ENCODE measurements at places on chromosomes 7 and 10.
A peak's percentile ranks its signal among the peaks of the same experiment; 100 is the strongest.

- no peak for DNase-seq
Observed at GRCh38 chr7:111987886-111988285, 218.3 kb downstream of the DOCK4 start.

- no peak for DNase-seq
Observed at GRCh38 chr7:13790611-13791010, 198.9 kb downstream of the ETV1 start.

GRCh38 chr10:125820701-125821100, 2.4 kb downstream of the UROS start:
- no peak for DNase-seq

DNA sequence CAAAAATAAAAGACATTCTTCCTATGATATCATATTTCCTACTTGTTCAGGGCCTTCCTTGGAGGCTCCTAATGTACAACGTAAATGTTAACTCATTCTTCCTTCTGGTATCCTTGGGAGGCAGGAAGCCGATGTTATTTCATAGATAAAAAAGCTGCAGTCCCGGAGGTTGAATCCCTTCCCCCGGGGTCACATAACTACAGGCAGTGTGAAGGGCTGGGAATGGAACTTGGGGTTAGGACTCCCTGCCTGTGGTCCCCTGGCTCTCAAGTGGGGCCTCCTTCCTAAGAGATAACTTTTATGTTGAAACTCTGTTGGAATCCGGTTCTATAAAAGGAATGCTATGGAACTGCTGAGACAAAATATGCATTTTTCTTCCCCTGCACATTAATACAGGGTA, 14.9 kb upstream of the CCDC3 start:
- no peak for DNase-seq

DNA sequence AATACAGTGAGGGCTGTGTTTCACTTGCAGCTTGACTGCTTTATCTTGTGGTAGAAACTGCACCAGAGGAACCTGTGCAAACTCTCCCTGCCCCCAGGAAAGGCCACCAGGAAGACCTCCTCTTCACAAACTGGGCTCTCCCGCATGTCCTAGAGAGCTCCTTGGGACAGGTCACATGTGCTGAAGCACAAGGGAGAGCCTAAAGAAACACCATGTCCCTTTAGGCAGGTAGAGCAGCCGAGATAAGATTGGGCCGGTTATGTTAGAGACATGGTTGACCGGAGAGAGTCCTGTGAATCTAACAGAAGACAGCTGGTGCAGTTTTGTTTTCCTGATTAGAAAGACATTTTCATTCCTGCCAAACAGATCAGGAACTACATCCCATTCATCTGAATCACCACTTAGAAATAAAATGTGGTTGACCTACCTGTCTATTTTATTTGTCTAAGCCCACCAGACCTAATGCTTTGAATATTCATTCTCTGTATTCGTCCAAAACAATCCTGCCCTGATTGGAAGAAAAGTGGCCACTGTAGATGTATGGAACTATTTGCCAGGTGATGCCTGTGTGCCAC, 224.1 kb downstream of the GLI3 start:
- no peak for DNase-seq

GRCh38 chr7:32462977-32463376, 27.2 kb downstream of the LSM5 start:
- DNase-seq, result no peak

DNA sequence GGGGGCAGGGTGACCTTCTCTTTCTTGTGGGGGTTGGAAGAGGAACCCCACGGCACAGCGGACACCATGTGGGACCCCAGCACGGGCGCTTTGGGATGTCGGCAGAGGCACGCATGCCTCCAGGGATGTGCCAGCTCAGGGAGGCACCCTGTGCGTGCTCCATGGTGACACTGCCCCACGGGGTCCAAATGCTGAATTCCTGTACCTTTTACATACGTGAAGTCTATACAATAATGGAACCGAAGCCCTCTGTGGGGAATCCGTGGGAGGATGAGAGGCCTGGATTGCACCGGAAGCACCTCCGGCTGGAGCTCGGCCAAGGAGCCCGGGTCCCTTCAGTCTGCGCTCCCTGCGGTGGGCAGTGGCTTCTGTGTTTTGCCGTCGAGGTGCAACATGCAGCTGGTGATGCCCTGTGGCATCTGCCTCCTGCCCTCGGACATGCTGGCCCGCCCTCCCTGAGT, 524.3 kb downstream of the DNAJB6 start:
- peak; percentile 19 for DNase-seq

DNA sequence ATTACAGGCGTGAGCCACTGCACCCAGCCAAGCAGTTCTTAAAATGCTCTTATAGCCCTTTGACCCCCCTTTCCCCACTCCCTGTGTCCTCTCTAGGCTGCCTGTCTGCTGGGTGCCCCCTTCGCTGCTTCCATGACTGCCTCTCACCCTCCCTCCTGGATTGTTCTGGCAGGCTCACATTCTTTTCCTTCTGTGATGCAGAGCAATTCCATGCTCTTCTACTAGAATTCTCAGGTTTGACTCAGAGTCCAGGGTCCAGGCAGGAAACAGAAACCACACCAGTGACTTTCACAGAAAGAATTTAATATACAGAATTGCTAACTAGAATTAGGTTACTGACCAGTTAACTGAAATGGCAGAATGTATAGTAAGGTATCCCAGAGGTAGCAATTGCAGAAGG, 244.8 kb downstream of the BAMBI start:
- no peak for DNase-seq

DNA sequence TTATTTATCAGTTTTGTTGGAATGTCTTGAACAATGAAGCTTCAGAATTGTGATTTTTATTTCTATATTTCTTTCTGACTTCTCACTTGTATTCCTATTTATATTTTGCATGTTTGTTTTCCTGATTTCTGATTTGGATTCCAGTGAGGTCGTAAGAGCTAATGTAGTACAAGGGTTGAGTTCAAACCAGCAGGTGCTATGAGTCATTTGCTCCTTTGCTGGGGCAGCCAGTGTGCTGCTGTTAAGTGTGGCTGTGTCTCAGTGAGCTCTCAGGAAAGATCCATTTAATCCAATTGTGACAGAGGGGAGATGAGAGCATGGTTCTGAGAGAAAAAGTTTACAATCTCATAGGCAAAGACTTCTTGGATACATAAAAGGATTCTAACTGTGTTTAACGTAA, 48.6 kb downstream of the MCU start:
- no peak for DNase-seq

- no peak for DNase-seq
Observed at GRCh38 chr10:31018962-31019361, 12.7 kb downstream of the ZNF438 start.

DNA sequence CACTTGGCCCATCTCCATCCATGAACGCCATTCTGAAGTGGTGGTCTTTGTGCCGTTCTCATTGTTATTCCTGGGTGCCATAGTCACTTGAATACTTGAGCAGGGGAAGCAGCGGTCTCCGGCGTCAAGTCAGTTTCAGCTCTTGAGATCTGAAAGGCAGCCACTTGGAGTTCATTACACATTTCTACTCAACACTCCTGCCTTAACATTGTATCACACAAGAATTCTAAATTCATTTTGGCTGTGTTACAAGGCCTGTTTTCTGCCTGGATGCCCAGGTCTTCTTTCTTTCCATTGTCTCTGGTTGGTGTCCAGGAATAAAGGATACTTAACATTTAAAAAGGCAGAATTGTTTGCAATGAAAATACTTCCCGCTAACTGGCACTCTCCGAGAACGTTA, 69.0 kb upstream of the RAB11FIP2 start:
- no peak for DNase-seq

DNA sequence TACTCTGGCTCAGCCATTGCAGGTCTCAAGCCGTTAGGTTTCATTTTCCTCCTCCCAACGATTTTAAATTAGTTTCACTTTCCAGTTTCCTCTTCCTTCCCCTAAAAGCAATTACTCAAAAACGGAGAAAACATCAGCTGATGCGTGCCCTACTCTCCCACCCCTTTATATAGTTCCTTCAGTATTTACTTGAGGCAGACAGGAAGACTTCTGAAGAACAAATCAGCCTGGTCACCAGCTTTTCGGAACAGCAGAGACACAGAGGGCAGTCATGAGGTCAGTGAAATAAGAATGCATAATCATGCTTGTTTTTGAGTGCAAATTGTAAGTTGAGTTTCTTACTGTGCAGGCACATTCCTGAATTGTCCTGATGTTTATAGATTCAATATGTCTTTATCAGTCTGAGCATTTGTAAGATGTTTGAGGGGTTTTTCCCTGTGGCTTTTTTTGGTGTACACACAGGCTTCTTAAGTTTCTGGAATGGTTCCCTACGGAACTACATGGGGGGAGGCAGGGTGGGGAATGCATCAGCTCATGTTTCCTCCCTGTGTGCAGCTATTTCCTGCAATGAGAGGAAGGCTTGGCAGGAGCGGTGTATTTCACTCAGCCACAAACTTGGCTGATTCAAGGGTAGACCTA, at the start of gene IFIT3:
IFIT3 (plus strand) TSS at position 195 of the 639 bp plus-strand sequence; CDS start at position 272, 77 bp downstream.
- DNase-seq, result no peak

- DNase-seq, result no peak
Observed at GRCh38 chr7:150823484-150824126, 23.0 kb downstream of the TMEM176A start.

- no peak for DNase-seq
Observed at GRCh38 chr7:26792576-26792975, 71.8 kb downstream of the SKAP2 start.

DNA sequence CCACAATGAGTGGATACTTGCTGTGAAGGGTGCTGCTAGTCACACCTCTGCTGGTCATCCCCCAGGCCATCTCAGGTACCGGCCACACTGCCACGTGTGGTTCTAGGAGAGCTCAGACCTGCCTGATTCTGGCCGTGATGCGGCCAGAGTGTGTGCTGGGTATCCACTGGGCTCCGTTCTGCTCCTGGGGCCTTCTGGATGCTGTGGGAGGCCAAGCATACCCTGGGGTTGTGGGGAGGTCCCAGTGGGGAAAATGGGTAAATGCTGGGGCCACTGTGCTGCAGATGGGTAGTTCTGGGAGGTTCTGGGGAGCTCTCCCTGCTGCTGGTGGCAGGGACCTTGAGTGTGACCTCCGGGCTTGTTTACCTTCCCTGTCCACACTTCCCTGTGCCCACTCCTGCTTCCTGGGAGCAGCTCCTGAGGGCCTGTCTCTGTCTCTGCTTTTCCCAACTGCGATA, 318.4 kb downstream of the GLRX3 start:
- no peak for DNase-seq

GRCh38 chr10:108840944-108841343, 1082.4 kb downstream of the XPNPEP1 start:
- no peak for DNase-seq

DNA sequence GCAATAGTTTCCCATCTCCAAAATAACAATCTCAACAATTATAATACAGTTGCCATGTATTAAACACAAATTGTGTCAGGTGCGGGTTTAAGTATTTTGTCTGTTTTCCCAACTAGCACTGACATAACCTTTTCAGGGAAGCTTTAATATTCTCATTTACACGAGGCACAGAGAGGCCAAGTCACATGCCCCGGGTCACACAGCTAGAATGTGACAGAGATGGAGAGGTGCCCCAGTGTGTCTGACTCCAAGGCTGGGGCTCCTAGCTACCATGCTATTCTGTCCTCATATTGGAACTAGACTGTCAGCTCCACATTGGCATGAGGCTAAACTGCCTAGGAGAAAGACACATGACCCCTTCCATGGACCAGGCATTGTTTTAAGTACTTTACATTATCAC, 77.2 kb downstream of the COL13A1 start:
- no peak for DNase-seq

DNA sequence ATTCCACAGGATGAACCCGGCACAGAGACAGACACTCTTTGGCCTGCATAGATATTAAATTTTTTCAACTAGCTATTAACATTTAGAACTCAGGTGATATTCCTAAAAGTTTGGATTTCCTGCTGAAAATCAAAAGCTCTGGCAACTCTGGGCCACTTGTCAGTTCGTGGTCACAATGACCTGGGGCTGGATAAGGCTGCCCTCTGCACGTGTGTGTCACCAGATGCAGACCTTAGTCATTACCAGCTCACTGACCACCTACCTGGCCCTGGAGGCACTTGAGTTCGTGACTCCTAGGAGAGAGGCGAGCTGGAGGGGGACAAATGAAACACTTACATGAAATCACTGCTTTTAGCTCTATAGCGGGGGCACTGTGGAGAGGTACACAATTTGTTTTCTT, 126.5 kb downstream of the HIPK2 start:
- no peak for DNase-seq
